Left kidney (tissue), 8 donors: ENCODE measurements at places on chromosomes 5 and 9. TPM values are rescaled to one million over a fixed set of nuclear protein-coding genes. Genes with fewer than 3 reads are reported as not detected.

The TAF1L gene
- polyA plus RNA-seq = 0.10 TPM

- no peak for DNase-seq
Observed at GRCh38 chr5:136200130-136200529, 7.2 kb upstream of the SMIM32 start.

The PCDHGB6 gene
- 7.3 TPM for polyA plus RNA-seq

- DNase-seq = no peak
Observed at GRCh38 chr5:152256580-152256979, 148.5 kb downstream of the NMUR2 start.

GRCh38 chr9:92745881-92746280 is 18.8 kb downstream of the BICD2 start:
- no peak for DNase-seq

The ORM2 gene
- not detected for polyA plus RNA-seq

GRCh38 chr9:129932303-129933151 is 97.3 kb downstream of the USP20 start:
- no peak for DNase-seq

The CD74 gene
- 230 TPM for polyA plus RNA-seq

DNA sequence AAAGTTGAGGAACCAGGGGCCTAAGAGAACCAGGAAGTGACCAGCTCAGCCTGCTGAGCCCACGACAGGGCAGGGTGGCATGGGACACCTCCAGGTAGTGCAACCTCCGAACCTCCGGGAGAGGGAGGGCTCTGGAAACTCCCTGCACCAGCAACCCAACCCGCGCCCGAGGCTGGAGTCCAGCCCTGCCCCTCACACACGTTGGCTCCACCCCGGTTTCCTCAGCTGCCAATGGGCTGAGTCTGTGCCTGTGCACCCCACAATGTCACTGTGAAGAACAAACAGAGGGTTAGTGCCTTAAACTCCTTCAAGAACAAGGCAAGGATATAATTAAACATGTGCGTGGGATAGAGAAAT is 17.0 kb upstream of the UNC5A start:
- no peak for DNase-seq

- peak; percentile 12 for DNase-seq
Observed at GRCh38 chr5:152349683-152350526, 55.2 kb downstream of the NMUR2 start.

DNA sequence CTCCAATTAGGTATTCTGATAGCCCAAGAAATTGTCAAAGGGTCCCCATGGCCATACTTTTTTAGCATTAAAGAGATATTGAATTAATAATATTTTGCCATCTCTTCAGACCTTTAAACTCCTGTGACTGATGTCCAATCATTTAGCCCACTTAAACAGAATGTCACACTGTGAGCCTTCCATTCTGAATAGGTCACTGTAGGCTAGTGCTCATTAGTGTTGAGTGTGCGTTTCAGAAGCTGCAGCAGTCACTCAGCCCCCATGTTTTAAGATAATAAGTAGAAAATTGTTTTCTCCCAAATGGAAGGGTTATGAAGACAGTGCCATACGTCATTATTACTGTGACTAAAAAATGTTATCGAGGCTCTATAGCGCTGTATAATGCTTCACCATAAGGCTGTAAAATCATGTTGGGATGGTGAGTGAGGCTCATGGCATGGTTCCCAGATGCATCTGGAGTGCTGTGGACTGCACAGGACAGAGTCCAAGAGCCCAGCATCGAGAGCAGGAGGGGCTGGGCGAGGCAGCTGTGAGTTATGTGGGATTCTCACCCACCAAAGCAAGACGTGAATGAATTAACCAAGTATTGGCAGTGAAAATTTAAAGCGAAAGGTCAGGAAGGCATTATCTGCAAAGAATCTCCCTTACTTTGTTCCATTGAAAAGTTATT is 2112.9 kb upstream of the WWC1 start:
- DNase-seq = no peak

The NR3C1 gene
- polyA plus RNA-seq = 35.2 TPM

DNA sequence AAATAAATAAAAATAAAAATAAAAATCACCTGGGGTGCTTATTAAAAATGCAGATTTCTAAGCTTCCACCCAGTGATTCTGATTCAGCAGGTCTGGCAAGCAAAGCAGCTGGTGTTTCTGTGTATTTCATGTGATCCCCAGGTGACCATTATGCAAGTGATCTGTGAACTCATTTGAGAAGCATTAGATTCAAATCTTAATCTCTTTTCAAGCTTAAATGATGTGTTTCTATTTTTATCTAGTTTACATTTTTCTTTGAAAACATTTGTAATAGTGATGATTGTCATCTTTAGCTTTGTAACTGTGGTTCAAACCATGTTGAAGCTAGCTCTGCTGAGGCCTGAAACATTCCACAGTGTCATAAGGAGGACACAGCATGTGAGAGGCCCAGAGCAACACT is 804.8 kb upstream of the ZNF608 start:
- no peak for DNase-seq

The OTP gene
- not detected for polyA plus RNA-seq

- DNase-seq = no peak
Observed at GRCh38 chr9:114737118-114737517, 55.1 kb upstream of the TEX48 start.

The FAM53C gene
- polyA plus RNA-seq = 35.2 TPM

GRCh38 chr9:130990306-130990977 is 18.5 kb upstream of the LAMC3 start:
- no peak for DNase-seq

GRCh38 chr9:85530721-85531120 is 211.0 kb downstream of the AGTPBP1 start:
- DNase-seq = no peak

- no peak for DNase-seq
Observed at GRCh38 chr5:133256276-133256675, 204.5 kb downstream of the HSPA4 start.

DNA sequence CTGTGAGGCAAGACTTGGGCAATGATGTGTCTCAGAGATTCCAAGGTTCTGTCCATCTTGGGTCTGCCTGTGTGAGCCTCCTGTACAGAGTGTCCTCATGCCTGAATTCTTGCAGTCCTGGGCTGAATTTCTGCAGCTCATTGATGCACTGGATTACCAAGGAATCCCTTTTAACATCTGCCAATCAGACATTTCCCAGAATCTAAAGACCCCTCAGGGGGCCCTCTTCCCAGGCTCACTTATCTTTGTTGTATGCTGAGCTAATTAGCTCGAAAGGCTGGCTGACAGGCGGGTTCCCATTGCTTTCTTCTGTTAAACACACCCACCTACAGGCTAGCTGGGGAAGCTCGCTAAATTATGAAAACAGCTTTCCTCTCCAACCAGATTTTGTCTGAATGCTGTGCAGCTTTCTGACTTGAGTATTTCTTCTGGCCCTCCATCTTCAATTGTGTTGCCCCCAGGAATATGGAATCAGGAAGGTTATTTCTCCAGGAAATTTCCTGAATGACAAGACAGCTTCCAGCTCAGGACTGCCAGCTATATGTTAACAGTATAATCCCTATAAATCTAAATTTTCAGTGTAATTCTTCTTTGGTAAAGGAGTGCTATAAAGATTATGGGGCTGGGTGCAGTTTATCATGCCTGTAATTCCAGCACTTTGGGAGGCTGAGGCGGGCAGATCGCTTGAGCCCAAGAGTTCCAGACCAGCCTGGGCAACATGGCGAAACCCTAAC is at the start of gene LIX1:
Gene LIX1, minus strand, starts transcription at position 91 of the 734 bp plus-strand sequence. Its CDS starts 35 bp downstream, at position 56.
- DNase-seq = peak; percentile 53

DNA sequence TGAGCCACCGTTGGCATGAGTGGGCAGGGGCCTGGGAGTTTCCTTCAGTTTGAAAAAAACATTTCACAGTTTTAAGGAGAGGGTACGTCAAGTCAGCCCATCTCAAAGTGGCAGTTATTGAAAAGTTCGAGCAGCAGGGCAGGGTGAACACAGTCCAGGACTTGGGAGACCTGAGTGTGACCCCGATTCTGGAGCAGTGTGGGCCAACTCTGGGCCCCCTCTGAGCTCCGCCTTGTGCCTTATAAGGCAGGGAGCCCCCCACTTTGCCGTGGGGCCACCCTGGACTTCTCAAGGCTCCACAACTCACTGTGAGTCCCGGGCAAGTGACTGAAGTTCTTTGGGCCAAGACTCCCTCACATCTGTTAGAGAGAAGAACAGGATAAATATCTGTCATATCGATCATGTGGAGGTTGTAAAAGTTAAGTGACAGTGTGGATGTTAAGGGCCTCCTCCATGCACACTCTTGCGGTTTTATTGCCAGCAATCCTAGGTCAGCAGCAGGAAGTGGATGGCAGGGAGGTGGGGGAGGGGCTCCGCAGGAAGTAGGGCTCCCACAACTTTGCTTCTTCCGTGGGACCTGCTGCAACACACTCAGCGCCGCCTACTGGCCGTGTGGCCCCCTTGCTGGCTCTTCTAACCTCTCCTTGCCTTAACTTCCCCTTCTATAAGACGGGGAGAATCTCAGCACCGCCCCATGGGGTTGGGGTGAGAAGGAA is 38.4 kb downstream of the HRH2 start:
- DNase-seq = no peak

GRCh38 chr9:70791936-70792335 is 329.5 kb downstream of the TRPM3 start:
- DNase-seq = no peak

- DNase-seq = no peak
Observed at GRCh38 chr9:80699511-80699998, 989.8 kb downstream of the TLE1 start.

DNA sequence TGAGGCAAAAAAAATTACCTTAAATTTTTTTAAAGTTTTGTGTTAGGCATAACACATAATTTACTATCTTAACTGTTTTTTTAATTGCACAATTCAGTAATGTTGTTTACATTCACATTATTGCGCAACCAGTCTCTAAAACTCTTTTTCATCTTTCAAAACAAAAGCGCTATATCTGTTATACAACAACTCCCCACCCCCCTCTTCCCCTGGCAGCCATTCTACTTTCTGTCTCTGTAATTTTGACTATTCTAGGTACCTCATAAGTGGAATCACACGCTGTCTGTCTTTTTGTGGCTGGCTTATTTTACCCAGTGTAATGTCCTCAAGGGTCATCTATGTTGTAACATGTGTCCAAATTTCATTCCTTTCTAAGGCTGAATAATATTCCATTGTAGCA is 241.5 kb upstream of the DMRT1 start:
- no peak for DNase-seq

DNA sequence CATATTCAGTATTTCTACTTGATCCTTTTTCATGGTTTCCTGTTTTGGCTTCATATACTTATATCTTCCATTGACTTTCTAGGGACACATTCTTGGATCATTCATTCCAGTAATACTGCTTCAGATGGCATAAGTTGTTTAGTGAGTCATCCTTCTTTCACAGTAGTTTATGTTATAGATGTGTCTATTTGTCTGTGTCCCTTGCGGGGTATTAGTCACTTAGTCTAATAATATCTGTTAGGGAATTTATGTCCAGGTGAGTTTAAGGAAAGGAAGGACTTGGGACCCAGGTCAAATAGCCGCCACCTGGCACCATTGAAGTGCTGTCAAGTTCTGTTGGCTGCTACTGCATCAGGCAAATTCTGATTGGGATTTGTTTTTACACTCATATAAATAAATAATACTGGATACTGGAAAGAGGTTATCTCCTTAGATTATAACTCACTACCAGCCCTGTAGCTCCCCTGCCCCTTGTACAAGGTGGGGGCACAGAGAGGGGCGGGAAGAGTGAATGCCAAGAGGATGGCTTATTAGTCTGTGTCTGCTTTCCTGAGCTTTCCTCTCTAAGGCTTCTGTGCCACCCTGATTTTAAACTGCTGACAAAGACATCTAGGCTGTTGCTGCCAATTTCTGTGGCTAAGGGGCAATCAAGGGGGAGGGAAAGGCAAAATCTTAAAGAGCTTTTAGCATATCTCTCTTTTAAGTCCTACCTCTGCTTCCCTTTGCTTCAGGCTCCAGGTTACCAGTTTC is 64.9 kb downstream of the CDC42SE2 start:
- DNase-seq = no peak

- DNase-seq = no peak
Observed at GRCh38 chr5:38843665-38844064, 2.1 kb upstream of the OSMR start.

- no peak for DNase-seq
Observed at GRCh38 chr5:166795756-166796155, 1495.7 kb upstream of the WWC1 start.

DNA sequence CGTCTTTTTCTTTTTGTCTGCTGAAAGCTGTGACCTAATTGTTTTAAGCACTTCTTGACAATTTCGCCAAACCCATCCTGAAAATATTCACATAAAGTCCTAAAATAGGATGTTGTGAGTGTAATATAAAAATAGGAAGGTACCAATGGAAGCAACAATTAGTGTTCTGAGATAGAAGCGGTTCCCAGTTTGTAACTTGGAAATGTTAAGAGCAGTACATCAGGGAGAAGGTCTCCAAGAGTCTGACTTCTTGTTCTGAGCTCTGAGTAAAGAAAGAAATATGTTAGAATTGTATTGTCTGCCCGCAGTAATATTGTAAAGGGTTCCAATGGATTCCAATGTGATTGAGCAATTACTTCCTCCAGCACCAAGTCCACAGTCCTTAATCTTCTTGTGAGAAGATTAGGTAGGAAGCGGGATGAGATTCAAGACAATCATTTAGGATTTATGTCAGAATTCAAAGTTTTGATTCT is 3.9 kb downstream of the VCAN start:
- DNase-seq = no peak

The ANKDD1B gene
- polyA plus RNA-seq = 9.7 TPM

DNA sequence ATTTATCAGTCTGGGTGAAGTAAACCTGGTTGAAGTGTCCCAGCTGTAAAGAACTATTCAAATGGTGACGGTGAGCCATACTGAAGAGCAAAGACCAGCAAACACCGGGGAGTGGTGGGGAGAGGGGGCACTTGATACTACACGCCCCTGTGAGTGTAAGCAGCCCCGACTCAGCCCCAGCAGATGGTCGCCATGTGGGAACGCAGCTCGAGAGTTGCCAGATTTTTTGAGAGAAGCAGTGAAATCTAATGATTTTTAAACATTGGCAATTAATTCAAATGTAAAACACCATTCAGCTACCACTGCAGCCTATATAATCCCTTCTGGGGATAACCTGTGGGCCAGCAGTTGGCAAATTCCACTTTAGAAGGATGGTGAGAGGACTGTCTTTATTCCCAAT is 1386.9 kb upstream of the WWC1 start:
- DNase-seq = no peak

- DNase-seq = no peak
Observed at GRCh38 chr9:123488722-123489321, 132.8 kb downstream of the CRB2 start.

GRCh38 chr5:80069251-80069800 is 34.2 kb downstream of the THBS4 start:
- no peak for DNase-seq

- no peak for DNase-seq
Observed at GRCh38 chr9:79581388-79581787, 9.6 kb downstream of the TLE4 start.

DNA sequence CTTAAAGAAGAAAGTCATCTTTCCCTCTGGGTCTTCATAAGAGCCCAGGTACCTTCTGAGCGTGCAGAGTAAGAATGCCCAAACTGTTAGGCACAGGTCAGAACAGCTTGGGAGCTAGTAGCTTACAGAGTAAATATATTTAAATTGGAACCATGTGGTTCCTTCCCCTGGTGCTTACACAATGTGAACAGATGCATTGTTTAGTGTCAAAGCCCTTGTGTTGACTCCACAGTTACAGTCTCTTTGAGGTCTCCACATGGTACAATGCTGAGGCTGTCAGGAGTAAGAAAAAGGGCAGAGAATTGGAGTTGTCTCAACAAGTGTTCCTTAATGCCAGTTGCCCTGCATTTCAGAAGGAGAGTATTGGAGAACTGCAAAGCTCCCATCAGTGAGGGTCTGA is 188.5 kb downstream of the PAPPA start:
- no peak for DNase-seq

The FGFR4 gene
- polyA plus RNA-seq = 66.8 TPM

- no peak for DNase-seq
Observed at GRCh38 chr9:98287384-98287783, 31.9 kb upstream of the TBC1D2 start.
